ENCODE measurements at places on chromosomes 7 and 10.

- DNase-seq = peak; percentile 54
- H3K36me3 ChIP-seq = no peaks in the 10 kb centered on the region
- H3K4me1 ChIP-seq = peaks cover 4% of the 10 kb centered on the region
- H3K4me3 ChIP-seq = no peak overlapping the region
Observed at GRCh38 chr10:3192856-3193635, 20.5 kb upstream of the PITRM1 start.

DNA sequence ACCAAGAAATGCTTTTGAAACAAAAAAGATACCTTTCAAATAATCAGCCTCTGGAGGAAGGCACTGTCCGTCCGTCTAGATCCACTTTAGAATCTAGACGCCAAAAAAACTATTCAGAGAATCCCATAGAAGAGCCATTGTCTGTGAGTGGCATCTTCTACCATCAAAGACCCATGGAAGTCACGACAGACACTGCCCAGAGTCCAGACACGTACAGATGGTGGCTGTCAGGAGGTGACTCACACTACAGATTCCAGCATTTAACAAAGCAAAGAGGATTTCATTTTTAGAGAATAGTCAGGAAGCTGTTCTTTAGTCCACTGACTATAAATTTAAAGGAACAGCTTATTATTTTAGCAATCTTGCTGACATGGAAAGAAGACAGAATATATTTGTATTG is 11.7 kb downstream of the C1QL3 start:
- H3K27ac ChIP-seq = no peak overlapping the region
- H3K36me3 ChIP-seq = no peaks in the 10 kb centered on the region
- no peak overlapping the region for H3K4me3 ChIP-seq
- no peaks in the 10 kb centered on the region for H3K4me1 ChIP-seq

GRCh38 chr7:67847092-67847787 is 850.6 kb downstream of the TYW1 start:
- H3K4me3 ChIP-seq = no peak overlapping the region
- no peak for DNase-seq
- H3K36me3 ChIP-seq = no peaks in the 10 kb centered on the region
- no peaks in the 10 kb centered on the region for H3K4me1 ChIP-seq
- no peaks in the 10 kb centered on the region for H3K27me3 ChIP-seq

GRCh38 chr7:149791-150636 is 42.4 kb upstream of the FAM20C start:
- H3K27me3 ChIP-seq = no peaks in the 10 kb centered on the region
- no peaks in the 10 kb centered on the region for H3K36me3 ChIP-seq
- peaks cover 17% of the 10 kb centered on the region for H3K4me1 ChIP-seq

GRCh38 chr10:99689461-99689860 is 30.2 kb downstream of the ENTPD7 start:
- H3K27me3 ChIP-seq = no peaks in the 10 kb centered on the region
- H3K27ac ChIP-seq = no peak overlapping the region
- peaks cover 6% of the 10 kb centered on the region for H3K36me3 ChIP-seq
- no peak overlapping the region for H3K4me3 ChIP-seq

GRCh38 chr7:116569737-116570136 is 44.9 kb downstream of the CAV1 start:
- peaks cover 15% of the 10 kb centered on the region for H3K4me1 ChIP-seq
- no peak for DNase-seq
- no peak overlapping the region for H3K27ac ChIP-seq
- no peaks in the 10 kb centered on the region for H3K27me3 ChIP-seq

DNA sequence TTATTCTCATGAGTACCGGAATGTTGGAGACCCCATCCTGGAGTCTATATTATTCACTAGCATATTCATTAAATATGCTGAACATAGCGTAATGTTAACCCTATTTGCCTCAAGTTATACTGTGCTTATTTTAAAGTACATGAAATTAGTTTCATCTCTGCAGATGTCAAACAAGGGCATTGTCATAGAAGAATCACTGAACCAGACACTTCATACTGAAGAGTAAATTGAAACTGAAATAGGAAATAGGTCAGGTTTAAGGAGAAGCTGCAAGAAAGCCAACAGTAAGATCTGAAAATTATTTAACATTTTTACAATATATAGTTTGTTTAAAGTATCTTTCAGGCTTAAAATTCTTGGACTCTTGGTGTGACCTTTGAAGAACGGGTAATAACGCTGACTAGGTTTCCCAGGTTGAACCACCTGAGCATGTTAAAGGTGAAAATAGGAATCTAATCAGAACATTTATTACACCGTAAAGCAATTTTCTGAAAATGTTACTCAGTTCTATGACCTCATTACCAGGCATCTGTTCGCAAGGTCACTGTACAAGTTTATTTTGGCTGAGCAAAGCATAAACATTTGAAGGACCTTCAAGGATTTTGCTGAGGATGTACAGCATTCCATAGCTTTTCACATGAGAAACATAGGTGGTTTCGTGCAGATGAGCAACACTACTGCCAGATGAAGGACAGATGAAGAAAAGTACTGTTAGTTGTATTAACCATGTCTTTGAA is 82.7 kb downstream of the REEP3 start:
- H3K4me3 ChIP-seq = no peak overlapping the region
- no peaks in the 10 kb centered on the region for H3K4me1 ChIP-seq
- DNase-seq = no peak
- H3K27me3 ChIP-seq = no peaks in the 10 kb centered on the region
- H3K36me3 ChIP-seq = no peaks in the 10 kb centered on the region
- no peak overlapping the region for H3K27ac ChIP-seq

- H3K36me3 ChIP-seq = no peaks in the 10 kb centered on the region
- peaks cover 6% of the 10 kb centered on the region for H3K4me1 ChIP-seq
- DNase-seq = no peak
- H3K27ac ChIP-seq = no peak overlapping the region
- H3K4me3 ChIP-seq = no peak overlapping the region
Observed at GRCh38 chr10:89215511-89215910, 8.4 kb upstream of the CH25H start.

GRCh38 chr10:107067843-107068242 is 96.7 kb downstream of the SORCS1 start:
- DNase-seq = no peak
- no peak overlapping the region for H3K4me3 ChIP-seq
- no peaks in the 10 kb centered on the region for H3K36me3 ChIP-seq
- H3K4me1 ChIP-seq = no peaks in the 10 kb centered on the region
- H3K27me3 ChIP-seq = no peaks in the 10 kb centered on the region

GRCh38 chr10:57699944-57700343 is 567.8 kb downstream of the IPMK start:
- H3K4me1 ChIP-seq = no peaks in the 10 kb centered on the region
- no peak for DNase-seq
- H3K36me3 ChIP-seq = no peaks in the 10 kb centered on the region
- H3K27me3 ChIP-seq = no peaks in the 10 kb centered on the region

- H3K4me1 ChIP-seq = no peaks in the 10 kb centered on the region
- H3K36me3 ChIP-seq = no peaks in the 10 kb centered on the region
- DNase-seq = no peak
- H3K27me3 ChIP-seq = no peaks in the 10 kb centered on the region
Observed at GRCh38 chr7:35993113-35993512, 159.9 kb upstream of the EEPD1 start.
